ENCODE measurements at places on chromosomes 1 and 21.

- no peak for DNase-seq
Observed at GRCh38 chr1:199044191-199044590, 405.4 kb downstream of the PTPRC start.

DNA sequence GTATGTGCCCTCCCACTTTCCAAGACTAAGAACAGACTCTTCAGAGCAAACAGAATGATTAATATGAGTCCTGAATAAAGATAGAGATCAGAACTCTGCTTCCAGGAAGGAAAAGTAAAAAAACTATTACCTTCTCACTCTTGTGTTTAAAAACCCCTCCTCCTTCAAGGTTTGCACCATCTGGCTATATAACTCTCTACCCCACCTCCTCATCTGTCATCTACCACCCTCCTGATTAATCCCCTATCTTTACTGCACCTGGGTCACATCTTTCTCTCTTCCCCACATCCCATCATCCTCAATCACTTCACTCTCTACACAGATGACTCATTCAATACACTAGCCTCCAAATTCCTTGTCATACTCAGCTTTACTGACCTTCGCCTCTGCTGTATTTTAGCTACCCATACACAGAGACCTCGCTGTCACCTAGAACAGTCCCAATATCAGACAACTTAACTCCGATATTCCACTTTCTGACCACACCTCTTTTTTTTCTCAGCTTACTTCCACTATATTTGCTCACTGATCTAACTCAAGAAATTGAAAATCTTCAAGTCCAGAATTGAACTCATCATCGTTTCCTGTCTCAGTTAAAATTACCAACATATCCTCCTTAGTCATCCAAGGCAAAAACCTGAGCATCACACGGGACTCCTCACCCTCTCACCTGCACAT is 3.7 kb downstream of the SCMH1 start:
- no peak for DNase-seq

DNA sequence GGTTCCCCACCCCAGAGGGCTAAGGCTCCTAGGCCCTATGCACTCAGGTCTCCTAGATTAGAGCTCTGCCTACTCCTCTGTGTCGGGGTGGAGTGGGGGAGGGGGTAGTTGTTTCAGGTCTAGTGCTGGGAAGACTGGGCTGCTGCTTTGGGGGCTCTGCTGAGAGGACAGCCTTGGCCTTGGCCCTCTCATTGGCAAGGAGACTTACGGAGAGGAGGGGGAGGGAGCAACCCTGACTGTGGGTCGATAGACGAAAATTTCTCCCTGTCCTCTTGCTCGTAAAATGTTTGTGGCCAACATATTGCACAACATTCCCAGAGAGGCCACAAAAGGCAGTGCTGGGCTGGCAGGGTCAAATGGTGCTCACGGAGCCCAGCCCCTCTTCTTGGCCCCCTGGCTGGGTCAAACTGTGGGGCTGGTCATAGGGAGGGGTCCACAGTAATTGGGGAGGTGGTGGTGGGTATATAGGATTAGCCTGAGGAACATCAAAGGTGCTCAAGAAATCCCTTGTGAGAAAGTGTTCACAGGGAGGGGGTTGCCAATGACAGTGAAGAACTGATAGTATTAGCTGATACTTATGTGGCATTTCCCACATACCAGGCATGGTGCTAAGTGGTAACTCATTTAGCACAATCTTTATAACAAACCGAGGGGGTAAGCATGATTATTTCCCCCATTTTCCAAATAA is 8.5 kb upstream of the DMBX1 start:
- DNase-seq, result no peak

DNA sequence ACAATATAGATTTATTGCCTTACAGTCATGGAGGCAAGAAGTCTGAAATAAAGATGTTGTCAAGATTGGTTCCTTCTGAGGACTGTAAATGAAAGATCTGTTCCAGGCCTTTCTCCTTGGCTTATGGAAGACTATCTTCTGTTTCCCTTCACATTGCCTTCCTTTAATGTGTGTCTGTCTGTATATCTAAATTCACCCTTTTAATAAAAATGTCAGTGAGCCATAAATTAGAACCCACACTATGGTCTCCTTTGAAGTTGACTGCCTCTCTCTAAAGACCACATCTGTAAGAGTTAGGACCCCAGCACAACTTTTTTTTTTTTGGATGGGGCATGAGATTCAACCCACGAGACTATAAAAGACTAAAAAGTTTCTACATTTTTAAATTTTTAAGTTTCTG is 305.8 kb downstream of the KCNT2 start:
- DNase-seq, result no peak

DNA sequence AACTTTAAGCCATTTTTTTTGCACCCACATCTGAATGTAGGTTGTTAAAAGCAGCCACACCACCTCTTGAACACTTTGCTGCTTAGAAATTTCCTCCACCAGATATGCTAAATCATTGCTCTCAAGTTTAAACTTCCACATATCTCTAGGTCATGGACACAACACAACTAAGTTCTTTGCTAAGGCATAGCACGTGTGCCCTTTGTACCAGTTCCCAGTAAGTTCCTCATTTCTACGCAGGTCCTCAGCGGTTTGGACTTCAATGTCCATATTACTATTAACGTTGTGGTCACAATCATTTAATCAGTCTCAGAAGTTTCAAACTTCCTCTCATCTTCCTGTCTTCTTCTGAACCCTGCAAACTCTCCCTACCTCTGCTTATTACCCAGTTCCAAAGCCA is 661.6 kb upstream of the PKN2 start:
- DNase-seq, result no peak

GRCh38 chr1:82158981-82159380 is 358.2 kb downstream of the ADGRL2 start:
- no peak for DNase-seq

- no peak for DNase-seq
Observed at GRCh38 chr21:23014021-23014420, 2015.8 kb downstream of the NCAM2 start.

- DNase-seq, result no peak
Observed at GRCh38 chr1:117231748-117232373, 21.1 kb upstream of the VTCN1 start.

DNA sequence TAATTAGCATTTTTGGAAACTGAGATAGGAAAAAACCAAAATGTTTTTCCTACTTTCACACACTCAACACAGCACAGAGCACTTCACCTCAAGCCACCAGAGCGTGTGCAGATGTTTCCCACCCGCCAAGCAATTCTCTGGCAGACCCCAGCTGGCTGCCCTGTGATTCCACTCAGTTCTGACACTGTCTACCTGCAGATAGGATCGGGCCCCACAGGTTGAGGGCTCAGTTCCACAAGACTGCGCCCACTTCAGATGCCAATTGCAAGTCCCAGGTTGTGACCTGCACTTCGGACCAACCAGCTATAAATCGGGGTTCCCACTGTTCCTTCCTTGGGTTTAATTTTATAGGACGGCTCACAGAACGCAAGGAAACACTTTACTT is 9.9 kb downstream of the KIAA1614 start:
- no peak for DNase-seq

- no peak for DNase-seq
Observed at GRCh38 chr1:33329600-33330305, 8.9 kb upstream of the A3GALT2 start.

GRCh38 chr1:170749959-170750358 is 86.0 kb downstream of the PRRX1 start:
- DNase-seq, result no peak

DNA sequence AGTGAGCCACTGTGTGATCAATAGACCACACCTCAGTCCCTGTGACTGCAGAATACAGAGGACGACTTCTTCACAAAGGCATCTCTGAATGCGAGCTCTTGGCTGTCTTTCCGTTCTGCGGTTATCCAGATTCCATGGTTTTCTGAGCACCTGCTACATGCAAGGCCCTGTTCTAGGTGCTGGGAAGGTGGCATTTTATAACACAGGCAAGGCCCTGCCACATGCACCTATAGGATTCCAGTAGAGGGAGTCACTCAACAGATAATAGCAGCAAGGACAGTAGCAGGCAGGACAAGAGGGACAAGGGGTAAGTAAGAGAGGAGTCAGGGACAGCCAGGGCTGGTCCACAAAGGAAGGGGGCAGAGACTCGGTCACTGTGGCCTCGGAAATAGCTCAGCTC is 9.0 kb downstream of the URB1 start:
- no peak for DNase-seq

- DNase-seq, result peak; percentile 94
Observed at GRCh38 chr1:115062542-115063004, 26.7 kb downstream of the TSPAN2 start.

DNA sequence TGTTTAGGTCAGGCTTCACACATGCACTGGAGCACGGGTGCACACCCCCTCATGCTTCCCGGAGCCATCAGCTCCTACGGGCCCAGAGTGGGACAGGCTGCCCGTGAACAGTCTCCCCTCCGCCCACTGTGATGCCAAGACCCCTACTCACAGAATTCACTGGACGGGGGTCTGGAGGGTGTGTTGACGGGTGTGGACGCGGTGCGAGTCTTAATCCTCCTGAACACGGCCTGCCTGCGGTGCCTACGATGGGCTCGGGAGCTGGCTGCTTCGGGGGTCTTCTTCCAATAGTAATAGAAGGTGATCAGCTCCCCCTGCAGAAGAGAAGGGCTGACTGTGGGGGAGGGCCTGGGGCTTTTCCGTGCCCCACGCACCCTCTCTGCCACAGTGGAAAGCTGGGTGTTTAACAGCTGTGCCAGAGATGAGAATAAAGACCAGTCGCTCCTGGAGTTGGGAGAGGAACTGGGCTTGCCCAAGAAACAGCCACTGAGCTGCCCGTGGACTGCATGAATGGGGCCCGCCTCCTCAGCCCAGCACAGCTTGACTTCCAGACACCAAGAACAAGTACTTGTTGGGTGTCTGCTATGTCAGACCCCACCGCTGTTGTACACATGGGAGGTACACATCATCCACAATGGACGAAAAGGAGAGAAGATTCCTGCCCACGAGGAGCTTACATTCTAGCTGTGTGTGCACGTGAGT is 47.9 kb downstream of the SLC45A1 start:
- no peak for DNase-seq

DNA sequence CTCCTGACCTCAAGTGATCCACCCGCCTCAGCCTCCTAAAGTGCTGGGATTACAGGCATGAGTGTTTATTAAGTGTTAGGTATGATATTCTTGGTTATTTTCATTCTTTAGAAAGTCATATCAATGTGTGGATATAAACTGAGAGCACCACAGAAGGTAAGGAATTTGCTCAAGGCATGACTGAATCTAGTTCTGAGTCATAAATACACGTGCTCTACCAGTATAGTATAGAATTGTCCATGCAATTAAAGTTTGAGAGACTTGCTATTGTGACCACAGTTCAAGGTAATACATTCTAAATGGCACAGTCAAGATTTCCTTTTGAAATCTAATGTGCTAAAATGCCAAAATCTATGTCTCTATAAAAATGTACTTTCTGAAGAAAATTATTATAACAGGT is 401.1 kb upstream of the CHRM3 start:
- no peak for DNase-seq

DNA sequence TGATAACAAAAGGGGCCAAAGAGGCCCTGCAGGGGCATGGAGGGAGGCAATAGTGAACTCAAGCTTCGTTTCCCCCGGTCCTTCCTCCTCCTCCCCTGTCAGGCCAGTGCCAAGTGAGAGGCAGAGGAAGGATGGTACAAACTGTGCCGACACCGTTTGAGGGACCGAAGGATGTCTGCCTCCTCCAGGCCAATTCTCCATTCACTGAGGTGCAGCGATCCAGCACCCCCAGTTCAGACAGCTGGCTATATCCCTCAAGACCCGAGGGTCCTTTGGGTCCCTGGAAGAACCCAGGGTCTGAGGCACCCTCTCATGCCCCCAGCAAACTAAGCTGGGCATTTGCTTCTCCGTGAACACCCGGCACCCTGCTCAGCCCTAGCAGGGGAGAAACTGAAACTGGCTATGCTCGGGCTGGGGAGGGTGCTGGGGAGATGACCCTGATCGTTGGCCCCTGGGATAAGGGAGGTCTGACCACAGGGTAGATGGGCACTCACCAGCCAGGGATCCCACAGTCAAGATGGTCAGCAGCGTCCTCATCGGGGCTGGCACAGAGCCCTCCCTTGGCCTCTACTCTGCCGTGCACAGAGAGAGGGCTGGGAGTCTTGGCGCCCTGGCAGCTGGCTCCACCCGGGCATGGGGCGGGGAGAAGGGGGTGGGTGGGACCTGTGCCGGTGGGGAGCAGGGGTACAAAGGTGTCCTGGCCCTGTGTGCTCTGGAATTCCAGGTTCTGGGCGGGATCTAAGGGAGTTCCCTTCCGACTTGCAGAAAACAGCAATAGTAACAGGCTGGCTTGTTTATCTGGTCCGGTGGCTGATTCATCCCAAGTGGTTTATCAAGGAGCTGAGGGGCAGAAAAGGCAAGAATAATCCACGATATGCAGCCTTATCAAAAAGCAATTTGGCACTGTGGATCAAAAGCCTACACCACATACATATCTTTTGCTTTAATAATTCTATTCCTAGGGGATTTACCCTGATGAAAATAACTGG is at the start of gene IL22RA1:
Gene IL22RA1 (minus strand): TSS at position 595 of the 989 bp plus-strand sequence. CDS start 58 bp downstream, at position 537.
- DNase-seq, result no peak

GRCh38 chr1:223210788-223211120 is 67.7 kb upstream of the TLR5 start:
- DNase-seq, result no peak

DNA sequence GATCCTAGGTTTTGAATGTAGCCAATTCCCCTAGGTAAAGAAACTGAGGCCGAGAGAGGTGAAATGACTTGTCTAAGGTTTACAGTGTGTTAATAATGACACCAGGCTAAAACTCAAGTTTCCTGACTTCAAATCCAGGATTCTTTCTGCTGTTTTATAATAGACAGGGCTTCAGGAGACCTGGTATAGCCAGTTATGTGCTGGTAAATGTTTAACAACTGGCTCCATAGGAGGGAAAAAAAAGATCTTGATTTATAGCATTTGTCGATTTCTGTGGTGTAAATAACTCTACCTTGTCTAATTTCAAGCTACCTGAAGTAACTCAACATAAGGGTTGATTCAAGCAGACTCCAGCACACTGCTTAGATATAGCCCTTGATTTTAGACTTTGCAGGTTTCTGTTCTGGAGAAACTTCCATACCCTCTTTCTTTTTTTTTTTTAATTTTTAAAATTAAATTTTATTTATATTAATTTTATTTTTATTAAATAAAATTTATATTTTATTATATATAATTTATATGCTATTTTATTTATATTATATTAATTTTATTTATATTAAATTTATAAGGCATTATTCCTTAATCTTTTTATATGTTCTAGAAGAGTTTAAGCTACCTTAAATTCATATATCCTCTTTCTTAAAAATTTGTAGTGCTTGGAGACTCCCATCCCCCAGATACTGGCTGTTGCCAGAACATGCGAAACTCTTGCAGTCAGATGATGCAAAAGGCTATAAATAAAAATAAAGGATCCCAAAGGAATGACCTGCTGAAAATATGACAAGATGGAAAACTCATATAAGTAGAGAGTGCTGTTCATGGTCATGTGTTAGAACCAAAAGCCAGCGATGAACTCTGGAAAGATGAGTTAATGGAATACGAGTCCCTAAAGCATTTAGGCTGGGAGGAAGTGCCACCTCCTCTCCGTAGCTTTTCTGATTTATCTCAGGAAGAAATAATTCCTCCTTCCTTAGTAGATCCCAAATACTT is 35.4 kb upstream of the SRSF10 start:
- DNase-seq, result no peak

GRCh38 chr1:119782631-119783325 is 14.1 kb upstream of the HMGCS2 start:
- DNase-seq, result no peak

Data from CD4-positive, alpha-beta T cell treated with Interleukin-1 beta for 1 hour (primary cell).